ENCODE measurements at places on chromosomes 2 and 18.

DNA sequence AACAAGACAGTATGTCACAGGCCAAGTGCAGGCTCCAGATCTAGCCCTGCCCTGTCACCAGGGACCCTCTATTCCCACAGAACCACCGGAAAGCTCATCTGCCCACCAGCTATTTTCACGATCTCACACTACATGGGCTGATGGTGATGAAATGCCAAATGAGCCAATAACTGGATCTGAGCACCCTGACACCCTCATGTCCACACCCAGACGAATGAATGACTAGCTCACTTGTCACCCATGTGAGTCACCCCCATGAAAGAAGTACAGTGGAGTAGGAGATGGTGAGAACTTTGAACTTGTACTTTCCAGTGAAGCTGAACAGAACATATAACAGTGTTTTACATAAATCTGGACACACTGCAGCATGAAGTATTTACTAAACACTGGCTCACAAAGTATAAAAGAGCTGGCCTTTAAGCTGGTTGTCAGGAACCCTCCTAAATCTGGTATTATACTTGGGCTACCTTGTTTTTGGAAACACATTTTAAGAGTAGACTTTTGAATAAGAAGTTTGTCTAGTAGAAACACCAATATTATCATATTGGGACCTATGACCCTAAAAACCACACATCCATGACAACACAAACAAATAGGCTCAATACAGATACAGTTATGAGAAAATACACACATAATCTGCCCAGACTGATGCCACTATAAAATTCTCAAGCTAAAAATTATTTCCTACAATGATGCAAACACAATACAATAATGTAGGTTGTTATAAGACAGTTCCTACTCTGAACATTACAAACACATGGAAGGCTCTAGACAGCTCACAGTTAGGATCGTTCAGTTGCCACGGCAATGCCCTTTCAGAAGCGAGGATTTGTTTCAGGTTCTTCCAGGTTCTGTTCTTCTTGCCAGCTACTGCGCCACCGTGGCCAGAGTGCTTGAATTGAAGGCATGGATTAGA, 19.0 kb downstream of the INO80C start:
- DNase-seq = peak; percentile 88

DNA sequence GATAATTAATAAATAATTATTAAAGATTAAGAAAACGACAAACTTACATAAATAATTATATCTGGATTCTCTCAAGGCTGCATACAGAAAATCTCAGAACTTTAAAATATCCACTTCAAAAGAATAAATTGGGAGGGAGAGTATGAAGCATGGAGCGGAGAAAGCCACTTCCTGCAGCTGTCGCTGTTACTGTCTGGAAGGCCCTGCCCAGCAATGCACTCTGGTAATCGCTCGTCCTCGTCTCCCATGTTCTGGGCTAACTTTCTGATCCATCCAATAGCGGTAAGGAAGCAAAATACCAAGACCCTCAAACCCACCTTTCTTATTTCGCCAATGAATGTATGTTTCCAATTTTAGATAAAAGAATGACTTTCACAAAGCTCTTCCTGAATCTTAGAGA, 26.7 kb downstream of the CYRIA start:
- no peak for DNase-seq

DNA sequence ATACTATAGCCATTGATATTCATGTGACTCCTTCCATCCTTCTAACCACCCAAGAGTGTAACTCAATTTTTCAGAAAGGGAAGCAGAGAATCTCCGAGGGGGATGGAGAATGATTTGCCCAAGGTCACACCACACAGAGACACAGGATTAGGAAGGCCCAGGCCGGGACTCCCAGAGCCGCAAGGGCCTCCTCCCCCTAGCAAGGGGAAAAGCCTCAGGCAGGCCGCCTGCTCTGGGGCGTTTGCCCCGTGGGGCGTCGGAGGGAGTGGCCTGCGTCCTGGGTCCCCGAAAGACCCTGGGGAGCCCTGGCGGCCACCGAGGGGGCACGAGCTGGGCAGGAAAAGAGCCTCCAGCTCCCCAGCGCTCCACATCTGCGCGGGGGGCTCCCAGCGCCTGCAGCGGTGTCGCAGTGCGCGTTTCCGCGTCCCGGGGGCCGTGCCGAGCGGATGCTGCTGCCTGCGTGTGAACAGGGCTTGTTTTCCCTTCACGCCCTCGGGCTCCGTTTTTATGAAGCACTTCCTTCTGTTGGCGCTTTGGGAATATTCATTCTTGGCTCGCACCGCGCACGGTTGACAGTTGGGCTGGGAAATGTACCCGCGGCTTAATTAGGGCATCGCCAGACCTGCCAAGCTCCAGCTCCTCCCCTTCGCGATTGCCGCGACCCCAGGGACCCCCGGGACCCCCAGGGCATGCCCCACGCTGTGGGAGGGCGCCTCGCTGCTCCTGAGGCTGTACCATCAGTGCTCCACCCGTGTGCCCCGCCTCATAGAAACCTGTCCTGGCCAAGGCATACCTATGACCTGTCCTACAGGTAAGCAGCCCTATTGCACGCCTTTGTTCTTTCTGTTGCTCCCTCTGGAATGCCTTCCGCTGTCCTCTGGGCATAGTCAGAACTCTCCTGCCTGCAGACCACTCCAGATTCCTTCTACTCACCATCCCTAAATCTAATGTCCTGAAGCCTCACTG, 158.9 kb upstream of the GLI2 start:
- DNase-seq = no peak

GRCh38 chr18:46751882-46752281, 5.0 kb downstream of the ST8SIA5 start:
- DNase-seq = no peak

GRCh38 chr2:157122776-157123175, 134.7 kb upstream of the GALNT5 start:
- no peak for DNase-seq

DNA sequence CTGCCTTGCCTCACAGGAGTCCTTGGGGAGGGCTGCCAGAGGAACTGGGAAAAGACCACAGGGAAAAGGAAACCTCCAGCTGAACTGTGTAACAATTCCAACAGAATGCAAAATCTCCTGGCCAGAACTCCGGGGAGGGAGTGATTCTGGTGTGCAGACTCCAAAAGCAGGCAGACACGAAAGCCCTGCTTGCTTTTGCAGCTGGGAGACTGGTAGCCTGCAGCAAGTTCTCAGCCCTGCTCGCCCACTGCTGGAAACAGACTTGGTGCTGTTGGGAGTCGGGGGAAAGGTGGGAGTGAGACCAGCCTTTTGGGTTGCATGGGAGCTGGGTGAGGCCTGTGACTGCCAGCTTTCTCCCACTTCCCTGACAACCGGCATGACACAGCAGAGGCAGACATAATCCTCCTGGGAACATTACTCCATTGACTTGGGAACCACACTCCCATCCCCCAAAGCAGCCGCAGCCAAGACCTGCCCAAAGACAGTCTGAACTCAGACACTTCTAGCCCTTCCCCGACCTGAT, 26.0 kb upstream of the NMI start:
- DNase-seq = no peak

GRCh38 chr18:66150650-66151049, 399.8 kb downstream of the CDH7 start:
- no peak for DNase-seq

- DNase-seq = peak; percentile 96
Measured at GRCh38 chr2:96665083-96665569, 22.6 kb downstream of the FER1L5 start.

DNA sequence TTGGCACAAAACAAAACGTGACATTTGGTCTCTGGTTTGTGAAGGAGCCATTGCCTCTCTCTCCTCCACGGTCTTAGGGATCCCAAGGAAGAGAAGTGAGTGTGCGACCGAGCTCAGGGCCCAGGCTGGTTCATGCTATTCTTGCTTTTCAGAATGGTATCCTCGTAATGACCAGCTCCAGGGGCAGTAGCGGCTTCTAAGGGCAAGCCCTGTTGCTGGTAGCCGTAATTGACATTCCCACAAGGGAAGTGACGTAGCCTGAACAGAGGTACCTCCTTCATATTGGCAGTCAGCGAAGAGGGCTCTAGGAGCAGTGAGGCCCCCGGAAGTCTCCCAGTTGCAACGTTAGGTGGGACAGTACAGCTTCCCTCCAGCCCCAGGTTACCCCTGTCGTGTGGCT, 77.9 kb downstream of the CLIP4 start:
- no peak for DNase-seq

GRCh38 chr2:86035883-86036668, 69.6 kb downstream of the POLR1A start:
- DNase-seq = peak; percentile 25

- no peak for DNase-seq
Measured at GRCh38 chr2:19812166-19812565, 89.6 kb downstream of the TTC32 start.

- no peak for DNase-seq
Measured at GRCh38 chr18:55245211-55245614, 286.0 kb upstream of the CCDC68 start.

- DNase-seq = no peak
Measured at GRCh38 chr2:51695531-51695930, 663.6 kb upstream of the NRXN1 start.

DNA sequence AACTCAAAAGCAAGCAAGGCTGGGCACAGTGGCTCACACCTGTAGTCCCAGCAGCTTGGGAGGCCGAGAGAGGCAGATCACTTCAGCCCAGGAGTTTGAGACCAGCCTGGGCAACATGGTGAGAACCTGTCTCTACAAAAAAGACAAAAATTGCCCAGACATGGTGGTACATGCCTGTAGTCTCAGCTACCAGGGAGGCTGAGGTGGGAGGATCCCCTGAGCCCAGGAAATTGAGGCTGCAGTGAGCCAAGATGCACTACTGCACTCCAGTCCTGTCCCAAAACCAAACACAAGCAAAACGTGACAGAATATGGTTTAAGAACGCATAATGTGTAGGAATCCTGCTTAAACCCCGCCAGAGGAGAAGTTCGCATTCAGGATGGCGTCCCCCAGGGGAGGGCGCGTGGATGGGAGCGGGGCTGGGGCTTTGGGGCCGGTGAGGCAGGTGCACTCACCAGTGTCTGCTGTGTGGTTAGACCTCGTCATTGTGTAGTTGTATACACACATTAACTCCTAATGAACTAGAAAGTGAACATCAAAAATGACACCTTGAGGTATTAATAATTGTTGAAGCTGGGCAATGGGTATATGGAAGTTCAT, 5.4 kb downstream of the COLEC11 start:
- DNase-seq = no peak

DNA sequence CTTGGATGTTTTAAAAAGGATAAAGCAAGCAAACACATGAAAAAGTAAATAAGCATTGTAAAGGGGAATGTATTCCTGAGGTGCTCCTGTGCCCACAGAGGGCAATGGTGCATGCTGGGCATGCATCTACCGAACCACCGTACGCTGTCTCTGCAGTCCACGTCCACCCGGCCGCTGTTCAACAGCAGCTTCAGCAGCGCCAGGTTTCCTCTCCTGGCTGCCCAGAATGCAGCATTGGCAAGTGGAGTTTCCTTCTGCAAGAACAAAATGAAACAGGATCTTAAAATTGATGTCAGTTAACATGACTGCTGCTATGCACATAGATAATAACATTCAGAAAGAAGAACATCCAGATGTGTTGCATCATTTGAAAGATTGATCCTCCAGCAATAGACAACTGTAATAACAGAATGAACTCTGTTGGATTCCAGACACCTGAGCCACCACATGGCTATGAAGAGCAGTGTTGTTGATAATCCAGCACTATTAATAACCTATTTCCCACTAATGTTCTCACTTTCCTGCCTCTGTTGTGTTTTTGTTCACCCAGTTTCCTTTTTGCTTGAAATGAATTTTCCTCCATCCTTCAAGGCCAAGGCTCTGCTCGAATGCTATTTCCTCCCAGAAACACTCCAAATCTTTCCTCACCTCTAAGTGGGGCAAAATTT, 13.6 kb downstream of the ANKRD29 start:
- no peak for DNase-seq

GRCh38 chr18:58139459-58140386, 95.7 kb downstream of the NEDD4L start:
- DNase-seq = no peak

- no peak for DNase-seq
Measured at GRCh38 chr2:94995553-94996304, 29.8 kb upstream of the MAL start.

DNA sequence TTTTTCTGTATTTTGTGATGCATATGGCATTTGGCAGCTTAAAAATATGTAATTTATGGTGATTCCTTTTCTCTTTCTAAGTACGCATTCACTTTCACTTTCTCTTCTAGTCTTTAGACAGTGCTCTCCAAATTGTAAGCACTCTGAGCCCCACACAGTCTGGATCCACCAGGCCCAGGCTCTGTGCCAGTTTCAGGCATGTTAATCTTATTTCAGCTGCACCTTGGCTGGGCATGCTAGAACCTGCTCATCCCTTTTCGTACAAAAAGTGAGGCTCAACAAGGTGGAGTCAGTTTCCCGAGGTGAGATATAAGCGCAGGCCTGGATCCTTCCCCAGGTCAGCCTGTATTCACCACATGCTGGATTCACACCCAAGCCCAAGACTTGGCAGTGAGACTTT, 203.9 kb downstream of the MTX2 start:
- peak; percentile 82 for DNase-seq

Data from RWPE1 (cell line).